ENCODE measurements at places on chromosomes 3 and 15. TPM values are rescaled to one million over a fixed set of nuclear protein-coding genes. Genes with fewer than 3 reads are reported as not detected.

DNA sequence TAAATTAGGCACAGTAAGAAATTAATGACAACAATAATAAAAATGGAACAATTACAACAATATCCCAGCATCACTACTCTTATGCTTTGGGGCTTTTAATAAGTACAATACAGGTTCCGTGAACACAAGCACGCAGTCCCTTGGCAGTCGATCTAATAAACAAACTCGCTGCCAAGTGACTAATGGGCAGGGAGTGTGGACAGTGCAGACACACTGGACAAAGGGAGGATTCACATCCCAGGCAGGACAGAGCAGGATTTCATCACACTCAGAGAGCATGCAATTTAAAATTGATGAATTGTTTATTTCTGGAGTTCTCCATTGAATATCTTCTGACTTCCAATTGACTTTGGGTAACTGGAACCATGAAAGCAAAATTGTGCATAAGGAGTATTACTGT is 524.1 kb upstream of the CFAP20DC start:
- no peak overlapping the region for H3K27ac ChIP-seq
- no peaks in the 10 kb centered on the region for H3K27me3 ChIP-seq
- no peak overlapping the region for H3K4me3 ChIP-seq
- DNase-seq = peak; percentile 47
- H3K4me1 ChIP-seq = no peaks in the 10 kb centered on the region
- no peaks in the 10 kb centered on the region for H3K36me3 ChIP-seq

DNA sequence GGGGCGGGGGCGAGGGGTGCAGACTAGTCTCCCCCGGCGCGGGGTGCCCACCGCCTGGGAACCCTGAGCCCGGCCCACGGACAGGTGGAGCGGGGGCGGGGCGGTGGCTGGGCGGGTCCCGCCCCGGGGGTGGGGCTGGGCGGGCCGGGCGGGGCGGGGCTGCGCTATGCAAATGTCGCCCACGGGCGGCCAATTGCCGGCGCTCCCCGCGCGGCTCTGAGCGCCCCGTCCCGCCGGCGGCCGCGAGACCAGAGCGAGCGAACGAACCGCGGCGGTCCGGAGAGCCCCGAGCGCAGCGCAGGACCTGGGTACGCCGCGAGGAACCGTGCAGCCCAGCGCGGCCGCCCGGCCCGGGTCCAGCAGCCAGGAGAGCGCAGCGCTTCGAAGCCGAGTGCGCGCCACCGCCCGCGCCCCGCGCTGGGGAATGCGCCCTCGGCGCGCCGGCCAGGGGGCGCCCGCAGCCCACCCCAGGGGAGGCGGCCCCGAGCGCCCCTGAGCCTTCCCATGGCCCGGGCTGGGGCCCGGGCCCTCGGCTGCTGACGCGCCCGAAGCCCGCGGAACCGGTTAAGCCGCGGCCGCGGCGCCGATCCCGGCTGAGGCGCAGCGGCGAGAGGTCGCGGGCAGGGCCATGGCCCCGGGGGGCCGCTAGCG is at the start of gene SEMA3F:
Gene SEMA3F (plus strand): TSS at position 485 of the 651 bp plus-strand sequence. CDS start 4,299 bp downstream, outside the sequence.
- H3K36me3 ChIP-seq = no peaks in the 10 kb centered on the region
- no peaks in the 10 kb centered on the region for H3K27me3 ChIP-seq
- no peaks in the 10 kb centered on the region for H3K4me1 ChIP-seq
- H3K27ac ChIP-seq = no peak within 1 kb of the TSS
- peak within 1 kb of the TSS; percentile 37 for H3K4me3 ChIP-seq
- peak; percentile 76 for DNase-seq

DNA sequence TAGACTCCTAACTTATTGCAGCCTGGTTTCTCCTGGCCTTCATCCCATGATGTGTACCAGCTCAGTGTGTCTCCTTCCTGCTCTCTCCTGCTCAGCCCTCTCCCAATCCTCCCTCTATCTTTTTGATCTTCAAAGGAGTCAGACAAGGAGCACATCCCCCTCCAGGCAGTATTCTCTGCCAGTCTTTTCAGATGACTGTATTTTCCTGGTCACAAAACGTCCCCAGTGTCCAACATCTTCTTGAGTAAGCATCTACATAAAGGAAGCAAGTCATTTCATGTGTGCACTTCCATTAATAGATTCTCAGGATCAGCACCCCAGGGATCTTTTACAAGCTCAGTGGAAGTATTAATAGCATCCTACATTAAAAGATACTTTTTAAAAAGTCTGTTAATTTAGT is 148.9 kb upstream of the THBS1 start:
- H3K36me3 ChIP-seq = no peaks in the 10 kb centered on the region
- H3K4me1 ChIP-seq = no peaks in the 10 kb centered on the region
- H3K4me3 ChIP-seq = no peak overlapping the region
- no peak overlapping the region for H3K27ac ChIP-seq
- H3K27me3 ChIP-seq = no peaks in the 10 kb centered on the region

DNA sequence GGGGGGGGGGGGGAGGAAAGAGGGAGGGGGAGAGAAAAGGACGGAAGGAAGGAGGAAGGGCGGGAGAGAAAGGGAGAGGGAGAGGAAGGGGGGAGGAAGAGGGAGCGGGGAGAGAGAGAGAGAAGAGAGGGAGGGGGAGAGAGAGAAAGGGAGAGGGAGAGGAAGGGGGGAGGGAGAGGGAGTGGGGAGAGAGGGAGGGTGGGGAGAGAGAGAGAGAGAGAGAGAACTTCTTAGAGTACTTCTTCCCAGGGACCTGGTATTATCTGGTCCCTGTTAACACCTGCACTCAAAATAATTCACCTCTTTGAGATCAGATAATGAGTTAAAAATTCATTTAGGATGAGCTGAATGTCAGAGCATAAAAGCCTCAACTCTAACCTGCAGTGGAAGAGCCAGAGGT is 1.1 kb downstream of the SEC13 start:
- no peaks in the 10 kb centered on the region for H3K27me3 ChIP-seq
- H3K4me1 ChIP-seq = peaks cover 35% of the 10 kb centered on the region

Gene CNTN3
- 6.0 TPM for total RNA-seq
